ENCODE measurements at places on chromosomes 6 and 20.

GRCh38 chr20:63846128-63846771, 15.0 kb upstream of the ABHD16B start:
- no peak for DNase-seq

GRCh38 chr6:154797857-154798256, 64.6 kb downstream of the SCAF8 start:
- no peak for DNase-seq

- no peak for DNase-seq
Observed at GRCh38 chr6:26315274-26315673, 49.7 kb upstream of the BTN3A2 start.

DNA sequence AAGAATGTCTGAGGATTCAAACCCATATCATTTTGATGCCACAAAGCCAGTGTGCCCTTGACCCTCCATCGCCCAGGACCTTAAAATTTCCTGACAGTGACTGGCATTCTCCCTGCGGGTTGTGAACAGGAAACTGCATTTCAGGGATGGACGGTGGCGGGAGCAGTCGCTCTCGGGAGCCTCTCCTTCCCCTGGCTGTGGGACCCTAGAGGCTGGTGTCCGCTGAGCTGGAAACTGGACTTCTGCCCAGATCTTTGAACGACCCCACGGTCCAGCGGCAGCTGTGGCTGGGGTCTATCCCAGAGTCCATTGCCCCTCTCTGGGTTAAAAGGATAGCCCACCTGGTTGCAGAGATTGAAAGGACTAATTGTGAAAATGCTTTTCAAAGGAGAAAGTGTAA, 1.4 kb upstream of the SEC63 start:
- no peak for DNase-seq

GRCh38 chr6:157613011-157613522, 210.0 kb upstream of the SNX9 start:
- no peak for DNase-seq

Data from KG1 (cell line).